Vagina (tissue), 2 donors: ENCODE measurements at places on chromosomes 6 and 20.

DNA sequence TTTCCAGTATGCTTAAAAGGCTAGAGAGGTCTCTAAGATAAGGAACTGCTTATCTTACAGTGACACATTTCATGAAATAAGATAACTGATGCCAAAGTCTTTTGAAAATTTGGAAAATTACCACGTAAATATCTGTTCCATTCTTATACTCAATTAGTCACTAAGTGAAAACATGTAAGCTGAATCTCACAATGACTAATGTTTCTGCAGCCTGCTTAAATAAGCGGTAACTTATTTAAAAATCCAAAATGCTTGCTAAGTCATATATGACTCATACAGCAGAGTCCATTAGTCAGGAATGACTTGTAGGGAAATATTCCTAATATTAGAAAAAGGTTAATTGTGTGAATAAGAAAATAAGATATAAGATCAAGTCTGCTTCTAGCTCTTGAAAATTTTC, 27.8 kb upstream of the LGSN start:
- H3K27me3 ChIP-seq, result no peaks in the 10 kb centered on the region
- no peak overlapping the region for H3K4me3 ChIP-seq
- H3K27ac ChIP-seq, result no peak overlapping the region
- H3K4me1 ChIP-seq, result no peaks in the 10 kb centered on the region
- no peak for DNase-seq
- H3K36me3 ChIP-seq, result no peaks in the 10 kb centered on the region

DNA sequence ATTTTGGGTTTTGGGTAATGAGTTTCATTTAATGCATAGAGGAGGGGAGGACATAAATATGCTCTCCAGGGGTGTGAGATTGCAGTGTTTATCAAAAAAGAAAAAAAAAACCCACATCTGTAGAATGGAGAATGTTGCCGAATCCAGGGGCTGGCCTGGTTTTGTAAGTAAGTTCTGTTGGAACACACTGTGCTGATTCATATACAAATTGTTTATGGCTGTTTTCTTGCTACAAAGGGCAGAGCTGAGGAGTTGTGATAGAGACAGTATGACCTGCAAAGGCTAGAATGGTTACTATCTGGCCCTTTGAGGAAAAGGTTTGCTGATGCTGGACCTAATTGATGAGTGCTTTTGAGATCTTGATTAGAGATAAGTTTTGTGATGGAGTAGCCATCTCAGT, 30.4 kb downstream of the SCAF8 start:
- no peaks in the 10 kb centered on the region for H3K36me3 ChIP-seq
- no peaks in the 10 kb centered on the region for H3K27me3 ChIP-seq
- H3K4me3 ChIP-seq, result no peak overlapping the region
- H3K27ac ChIP-seq, result no peak overlapping the region

GRCh38 chr20:43404878-43405277, 52.8 kb upstream of the SRSF6 start:
- H3K36me3 ChIP-seq, result no peaks in the 10 kb centered on the region
- no peak for DNase-seq
- H3K4me1 ChIP-seq, result no peaks in the 10 kb centered on the region
- H3K27ac ChIP-seq, result no peak overlapping the region
- no peak overlapping the region for H3K4me3 ChIP-seq
- no peaks in the 10 kb centered on the region for H3K27me3 ChIP-seq

DNA sequence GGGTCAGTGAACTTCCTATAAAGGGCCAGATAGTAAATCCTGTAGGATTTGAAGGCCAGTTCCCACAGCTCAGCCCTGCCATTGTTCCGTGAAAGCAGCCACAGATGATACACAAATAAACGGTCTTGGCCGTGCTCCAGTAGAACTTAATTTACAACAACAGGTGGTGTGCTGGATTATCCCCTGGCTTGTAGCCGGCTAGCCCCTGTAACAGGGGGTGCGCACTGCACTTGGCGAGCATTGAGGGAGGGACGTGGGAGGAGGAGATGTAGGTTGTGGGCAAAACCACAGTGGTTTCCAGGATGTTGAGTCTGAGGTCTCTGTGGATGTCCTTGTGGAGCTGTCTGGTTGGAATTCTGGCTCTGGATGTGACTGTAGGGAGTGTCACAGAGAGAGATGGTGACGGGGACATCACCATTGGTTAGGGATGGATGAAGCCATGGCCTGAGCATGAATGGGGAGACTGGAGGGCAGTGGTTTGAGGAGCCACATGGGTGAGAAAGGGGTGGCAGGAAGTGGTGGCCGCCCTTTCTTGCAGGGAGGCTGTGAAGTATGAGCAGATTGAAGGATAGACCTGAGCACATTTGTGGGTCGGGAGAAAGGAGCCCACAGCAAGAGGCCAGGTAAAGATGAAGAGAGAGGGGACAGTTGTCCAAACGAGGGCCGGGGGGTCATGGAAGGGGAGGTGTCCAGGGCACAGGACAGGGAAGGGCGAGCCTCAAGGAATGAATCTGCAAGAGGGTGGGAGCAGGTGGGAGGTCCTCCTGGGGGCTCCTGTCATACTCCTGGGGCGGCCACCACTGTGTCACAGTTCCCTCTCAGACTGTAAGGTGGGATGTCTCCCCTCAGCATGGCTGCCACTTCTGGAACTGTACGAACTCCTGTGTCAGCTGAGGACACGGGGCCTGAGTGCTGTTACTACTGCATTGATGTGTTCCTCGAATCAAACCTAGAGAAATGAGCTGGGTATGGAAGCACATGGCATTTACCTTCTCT, 53.6 kb downstream of the CDH26 start:
- no peak overlapping the region for H3K4me3 ChIP-seq
- H3K27ac ChIP-seq, result no peak overlapping the region
- no peaks in the 10 kb centered on the region for H3K4me1 ChIP-seq
- peak; percentile 81 for DNase-seq

DNA sequence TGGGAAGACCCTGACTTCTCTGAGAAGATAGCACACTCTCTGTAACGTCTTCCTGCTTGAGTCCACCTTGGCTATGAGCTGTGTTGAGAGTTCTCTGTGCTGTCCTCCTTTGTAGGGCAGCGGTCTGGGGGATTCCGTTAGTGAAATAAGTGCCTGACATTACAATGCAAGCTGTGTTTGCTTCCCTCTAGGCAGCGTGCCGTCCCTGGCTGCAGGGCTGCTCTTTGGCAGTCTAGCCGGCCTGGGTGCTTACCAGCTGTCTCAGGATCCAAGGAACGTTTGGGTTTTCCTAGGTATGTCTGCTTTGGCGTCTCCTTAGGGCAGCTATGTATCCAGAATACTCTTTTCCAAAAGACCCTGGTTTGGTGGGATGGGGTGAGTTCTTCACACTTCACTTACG, 2.8 kb downstream of the TMEM14C start:
- no peak overlapping the region for H3K27ac ChIP-seq
- peaks cover 42% of the 10 kb centered on the region for H3K36me3 ChIP-seq
- H3K27me3 ChIP-seq, result no peaks in the 10 kb centered on the region
- H3K4me1 ChIP-seq, result peaks cover 49% of the 10 kb centered on the region
